ENCODE measurements at places on chromosomes 5 and 9.

DNA sequence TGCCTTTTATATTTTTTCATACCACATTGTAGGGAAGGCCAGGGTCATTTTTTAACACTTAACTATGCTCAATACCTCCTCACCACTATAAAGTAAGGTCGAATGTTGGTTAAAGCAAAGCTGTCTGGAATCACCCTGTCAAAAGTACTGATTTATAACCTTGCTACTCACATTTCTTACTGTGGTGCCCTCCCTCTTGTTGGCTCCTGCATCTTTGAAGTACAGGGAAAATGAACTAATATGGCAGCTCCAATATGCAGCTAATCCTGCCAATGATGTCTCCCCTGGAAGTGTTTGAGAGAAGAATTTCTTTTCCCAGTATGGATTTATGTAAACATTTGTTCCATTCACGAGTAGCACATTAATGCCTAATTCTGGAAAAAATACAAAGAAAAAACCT lies 108.4 kb upstream of the RPS23 start:
- no peak for DNase-seq

- DNase-seq: no peak
Observed at GRCh38 chr9:130036099-130036498, 6.9 kb downstream of the FNBP1 start.

DNA sequence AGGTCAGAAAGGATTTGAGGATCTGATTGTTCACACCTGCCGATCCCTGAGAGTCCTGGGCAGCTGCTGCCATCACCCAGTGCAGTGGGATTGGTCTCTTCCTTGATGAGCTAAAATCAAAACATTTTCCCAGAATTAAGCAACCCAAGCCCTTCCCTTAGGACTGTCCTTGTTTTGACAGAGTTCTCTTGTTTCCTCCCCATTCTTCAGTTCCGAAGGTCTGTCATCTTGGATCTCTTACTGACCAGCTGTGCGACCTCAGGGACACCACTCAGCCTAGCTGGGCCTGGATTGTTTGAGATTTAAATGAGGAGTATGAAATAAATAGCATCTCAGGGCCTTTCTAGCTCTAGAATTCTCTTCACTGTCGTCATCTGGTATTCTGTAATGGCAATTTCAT lies 90.3 kb upstream of the IQGAP2 start:
- no peak for DNase-seq

GRCh38 chr5:65742565-65743231 lies 20.7 kb downstream of the NLN start:
- DNase-seq: no peak

DNA sequence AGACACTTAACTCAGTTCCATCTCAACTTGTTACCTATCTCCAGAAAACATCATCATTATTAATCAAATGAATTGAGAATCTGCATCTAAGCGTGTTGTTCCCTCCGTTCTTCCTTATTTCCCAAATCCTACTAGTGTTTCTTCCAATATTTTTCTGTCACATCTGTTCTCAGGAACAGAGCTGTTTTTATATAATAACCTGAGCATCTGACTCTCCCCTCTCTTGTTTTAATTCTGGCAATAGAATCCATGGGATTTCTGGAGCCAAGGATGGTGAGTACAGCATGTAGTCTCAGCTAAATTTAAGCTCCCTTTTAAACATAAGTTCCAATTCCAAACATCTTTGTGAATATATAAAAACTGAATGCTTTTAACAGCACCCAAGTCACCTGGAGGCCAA lies 558.3 kb downstream of the DTWD2 start:
- no peak for DNase-seq

DNA sequence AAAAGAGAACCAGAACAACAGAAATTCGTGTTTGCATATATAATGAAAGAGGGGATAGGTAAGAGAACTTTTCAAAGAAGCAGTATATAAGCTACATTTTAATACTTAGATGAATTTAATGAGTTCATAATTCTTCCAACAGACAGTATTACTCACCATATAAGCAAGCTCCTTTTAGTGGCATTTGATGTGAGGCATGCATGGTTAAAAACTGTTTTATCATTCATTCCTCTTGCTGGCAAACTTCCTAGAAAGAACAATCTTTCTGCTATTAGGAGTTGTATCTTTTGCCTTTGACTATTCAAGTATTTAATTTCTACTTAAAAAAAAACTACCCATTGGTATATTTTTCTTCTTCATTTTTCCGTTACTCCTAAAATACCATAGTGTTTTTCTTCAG lies 65.7 kb upstream of the EIF4EBP3 start:
- no peak for DNase-seq

DNA sequence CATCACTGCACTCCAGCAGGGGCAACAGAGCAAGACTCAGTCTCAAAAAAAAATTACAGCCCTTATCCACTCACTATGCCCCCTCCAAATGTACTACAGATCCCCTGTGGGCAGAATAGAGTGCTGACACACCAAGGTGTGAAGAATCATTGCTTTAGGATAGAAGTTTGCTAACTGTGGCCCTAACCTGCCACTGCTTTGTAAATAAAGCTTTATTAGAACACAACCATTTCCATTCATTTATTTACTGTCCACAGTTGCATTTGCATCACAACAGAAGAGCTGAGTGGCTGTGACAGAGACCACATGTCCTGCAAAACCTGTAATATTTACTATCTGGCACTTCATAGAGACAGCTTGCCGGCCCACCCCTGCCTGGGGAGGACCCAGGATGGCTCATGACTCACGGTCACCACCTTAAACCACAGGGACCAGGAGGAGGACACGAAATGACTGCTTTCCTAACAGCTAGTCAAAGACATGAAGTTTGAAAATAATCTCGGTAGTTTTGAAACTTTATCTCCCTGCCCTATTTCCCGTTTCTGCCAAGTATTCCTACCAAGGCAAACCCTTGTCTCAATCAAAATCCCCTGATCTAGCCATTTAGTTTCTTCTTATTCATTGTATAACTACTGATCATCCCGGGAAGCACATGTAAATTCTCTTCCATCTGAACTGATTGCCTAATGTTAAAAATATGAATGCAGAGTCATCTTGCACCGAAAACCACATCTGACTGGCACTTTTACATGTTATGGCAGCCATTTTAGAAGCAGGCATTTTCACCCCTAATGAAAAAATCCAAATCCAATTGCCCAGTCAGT lies 206.1 kb downstream of the SLIT3 start:
- no peak for DNase-seq

DNA sequence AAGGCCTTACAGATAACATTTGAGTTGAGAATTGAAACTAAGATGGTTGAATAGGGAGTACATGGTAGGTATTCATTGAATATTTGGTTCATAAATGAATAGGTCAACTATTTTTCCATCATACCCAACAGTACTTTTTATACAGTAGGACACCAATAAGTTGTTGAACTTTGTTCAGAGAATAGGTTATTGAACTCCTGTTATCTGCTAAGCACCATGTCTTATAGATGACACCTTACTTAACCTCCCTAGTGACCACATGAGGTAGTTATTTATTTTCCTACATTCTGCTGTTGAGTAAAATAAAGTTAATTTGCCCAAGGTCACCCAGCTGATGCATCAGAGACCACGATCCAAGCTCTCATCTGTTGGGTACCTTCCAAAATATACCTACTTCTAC lies 49.6 kb upstream of the ATP10B start:
- DNase-seq: no peak

DNA sequence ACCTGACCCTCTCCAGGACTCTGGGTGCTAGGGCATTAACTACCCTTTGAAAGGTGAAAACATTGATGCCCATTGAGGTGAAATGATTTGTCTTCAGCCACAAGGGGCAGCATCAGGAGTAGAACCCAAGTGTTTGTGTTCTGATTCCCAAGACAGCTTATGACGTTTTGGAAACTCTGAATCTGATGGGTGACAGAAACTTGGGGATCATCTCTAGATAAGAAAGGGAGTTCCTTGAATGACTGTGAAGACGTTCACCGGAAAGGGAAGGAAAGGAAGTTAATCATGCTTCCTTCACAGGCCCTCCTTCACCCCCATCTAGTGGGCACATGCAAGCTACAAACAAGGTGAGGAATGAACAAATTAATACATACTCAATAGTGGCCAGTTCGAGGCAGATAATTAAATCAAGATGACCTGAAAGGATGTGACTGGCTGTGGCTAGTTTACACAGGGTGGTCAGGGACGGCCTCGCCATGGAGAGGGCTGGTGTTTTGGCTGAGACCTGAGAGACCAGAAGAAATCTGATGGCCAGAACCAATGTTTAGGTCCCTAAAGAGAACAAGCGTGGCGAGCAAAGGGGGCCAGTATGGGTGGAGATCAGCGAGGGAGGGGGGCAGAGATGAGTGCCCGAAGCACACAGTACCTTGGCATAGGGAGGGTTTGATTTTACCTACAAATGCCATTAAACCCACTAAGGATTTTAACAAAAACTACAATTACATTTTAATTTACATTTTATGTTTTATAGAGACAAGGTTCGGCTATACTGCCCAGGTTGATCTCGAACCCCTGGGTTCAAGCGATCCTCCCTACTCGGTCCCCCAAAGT lies 937 bp upstream of the SLC26A2 start:
- DNase-seq: no peak

All from stimulated activated CD8-positive, alpha-beta memory T cell treated with anti-CD3 and anti-CD28 coated beads, Interleukin-2, amount 100 ng/mL, for 1 hour (primary cell).